Adrenal gland (tissue), 19 donors: ENCODE measurements at places on chromosomes 16 and 17. TPM values are rescaled to one million over a fixed set of nuclear protein-coding genes. Genes with fewer than 3 reads are reported as not detected.

Gene DUSP14
- total RNA-seq = 33.4 TPM

- no peak for DNase-seq
Observed at GRCh38 chr16:4240624-4241023, 1.3 kb downstream of the SRL start.

GRCh38 chr16:3183445-3184139, 4.4 kb upstream of the OR1F1 start:
- DNase-seq = no peak

- no peak for DNase-seq
Observed at GRCh38 chr16:85566561-85567100, 46.5 kb upstream of the GSE1 start.

GRCh38 chr16:49575346-49576172, 202.0 kb downstream of the C16orf78 start:
- DNase-seq = peak; percentile 44

DNA sequence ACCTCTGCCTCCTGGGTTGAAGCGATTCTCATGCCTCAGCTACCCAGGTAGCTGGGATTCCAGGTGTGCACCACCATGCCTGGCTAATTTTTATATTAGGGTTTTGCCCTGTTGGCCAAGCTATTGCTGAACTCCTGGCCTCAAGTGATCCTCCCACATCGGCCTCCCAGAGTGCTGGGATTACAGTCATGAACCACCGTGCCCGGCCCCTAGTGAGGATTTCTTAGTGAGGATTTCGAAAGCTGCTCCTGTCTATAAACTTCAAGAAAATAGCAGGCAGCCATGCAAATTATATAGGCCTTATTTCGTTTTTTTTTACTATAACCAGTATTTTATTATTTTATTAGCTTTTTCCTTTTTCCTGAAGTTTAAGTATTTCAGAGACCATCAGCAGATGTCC, 41.6 kb downstream of the EPN2 start:
- DNase-seq = no peak
